NCI-H69 (cell line): ENCODE measurements at places on chromosomes 4 and X.

GRCh38 chr4:7273738-7274297 is 81.5 kb downstream of the SORCS2 start:
- DNase-seq = no peak

- DNase-seq = no peak
These were observed 172.9 kb downstream of the KCNIP4 start for GRCh38 chr4:21775703-21776102.

DNA sequence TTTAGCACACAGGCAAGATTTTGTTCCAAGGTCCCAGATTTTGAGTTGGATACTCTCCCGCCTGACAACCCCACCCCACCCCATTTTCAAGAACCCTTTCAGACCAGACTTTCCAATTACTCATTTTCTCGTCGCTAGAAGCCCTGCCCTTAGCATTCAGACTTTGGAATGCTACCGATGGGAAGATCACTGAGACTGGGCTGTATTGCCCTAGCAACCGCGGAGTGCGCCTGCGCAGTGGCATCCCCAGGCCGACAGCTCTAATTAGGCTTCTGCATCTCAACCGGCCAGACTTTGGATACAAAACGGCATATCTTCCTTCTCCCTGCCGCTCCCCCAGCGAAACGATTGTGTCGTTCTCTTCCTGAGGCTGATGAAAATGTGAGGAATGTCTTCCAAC is 3.4 kb downstream of the MAGEE2 start:
- DNase-seq = no peak

GRCh38 chr4:8886612-8887406 is 15.2 kb upstream of the HMX1 start:
- DNase-seq = no peak

GRCh38 chrX:112865464-112866025 is 24.9 kb upstream of the AMOT start:
- DNase-seq = peak; percentile 79

- DNase-seq = no peak
These were observed 97.0 kb upstream of the TRIM2 start for GRCh38 chr4:153107246-153107645.

- DNase-seq = no peak
These were observed 380.4 kb downstream of the RAPGEF2 start for GRCh38 chr4:159483110-159483781.

- DNase-seq = no peak
These were observed 243.3 kb downstream of the LDB2 start for GRCh38 chr4:16655111-16655510.

GRCh38 chr4:56208103-56208502 is 179.2 kb downstream of the AASDH start:
- DNase-seq = no peak

GRCh38 chr4:28558895-28559294 is 1698.3 kb downstream of the STIM2 start:
- no peak for DNase-seq

- DNase-seq = no peak
These were observed 137.1 kb downstream of the PJA1 start for GRCh38 chrX:69028006-69028760.

GRCh38 chr4:142840516-142841123 is 5.5 kb downstream of the INPP4B start:
- DNase-seq = peak; percentile 22
